ENCODE measurements at places on chromosomes 11 and 22. TPM values are rescaled to one million over a fixed set of nuclear protein-coding genes. Genes with fewer than 3 reads are reported as not detected.

The SPI1 gene
- not detected for total RNA-seq

The NXPE1 gene
- total RNA-seq = not detected

The CDC42EP1 gene
- 23.1 TPM for total RNA-seq

The CD6 gene
- total RNA-seq = not detected

The ZNF70 gene
- total RNA-seq = 1.9 TPM

The PLAAT5 gene
- not detected for total RNA-seq

The FAM83F gene
- total RNA-seq = not detected

The E2F8 gene
- 1.0 TPM for total RNA-seq

The ATF4 gene
- 156 TPM for total RNA-seq

The TRABD gene
- total RNA-seq = 32.8 TPM

The GRIK4 gene
- total RNA-seq = 0.18 TPM

The UBQLNL gene
- under 0.01 TPM for total RNA-seq
